Mesenteric fat pad (tissue), 1 donor: ENCODE measurements at places on chromosomes 12 and 14.

GRCh38 chr12:14283489-14284144 lies 81.9 kb upstream of the ATF7IP start:
- no peak for DNase-seq

- DNase-seq = peak; percentile 83
Observed at GRCh38 chr12:109760031-109760929, 46.7 kb downstream of the FAM222A start.

- DNase-seq = no peak
Observed at GRCh38 chr12:90280033-90280432, 571.4 kb upstream of the ATP2B1 start.

- no peak for DNase-seq
Observed at GRCh38 chr12:93336291-93336741, 41.4 kb upstream of the NUDT4 start.

DNA sequence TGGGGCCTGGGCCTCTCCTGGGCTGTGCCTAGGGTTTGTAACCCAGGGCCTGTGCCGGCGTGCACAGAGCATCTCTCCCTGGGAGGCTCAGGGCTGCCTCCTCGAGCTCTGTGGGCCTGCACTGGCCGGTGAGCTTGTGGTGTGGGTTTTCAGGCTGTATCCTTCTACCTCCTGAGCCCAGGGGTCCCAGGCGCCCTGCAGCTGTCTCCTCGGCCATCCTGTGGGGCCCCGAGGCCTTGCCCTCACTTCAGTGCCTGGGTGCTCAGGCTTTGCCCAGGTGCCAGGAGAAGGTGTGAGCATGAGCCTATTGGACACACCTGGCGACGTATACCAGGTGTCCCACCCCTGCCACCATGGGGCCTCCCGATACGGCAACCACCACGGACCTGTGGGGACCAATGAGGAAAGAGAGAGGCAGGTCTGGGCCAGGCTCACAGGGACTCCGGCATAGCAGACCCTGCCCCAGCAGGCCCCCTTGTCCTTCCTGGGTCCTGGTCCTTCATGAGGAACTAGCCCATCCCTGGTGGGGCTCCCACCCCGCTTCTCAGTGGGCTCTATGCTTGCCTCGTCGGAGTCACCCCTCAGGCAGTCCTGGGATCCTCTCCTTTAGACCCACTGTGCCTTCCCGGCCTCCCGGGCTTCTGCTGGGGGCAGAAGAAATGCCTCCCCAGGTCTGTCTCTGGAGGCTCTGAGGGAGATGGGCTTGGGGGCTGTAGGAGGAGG lies 400.2 kb downstream of the TMEM121 start:
- peak; percentile 81 for DNase-seq

DNA sequence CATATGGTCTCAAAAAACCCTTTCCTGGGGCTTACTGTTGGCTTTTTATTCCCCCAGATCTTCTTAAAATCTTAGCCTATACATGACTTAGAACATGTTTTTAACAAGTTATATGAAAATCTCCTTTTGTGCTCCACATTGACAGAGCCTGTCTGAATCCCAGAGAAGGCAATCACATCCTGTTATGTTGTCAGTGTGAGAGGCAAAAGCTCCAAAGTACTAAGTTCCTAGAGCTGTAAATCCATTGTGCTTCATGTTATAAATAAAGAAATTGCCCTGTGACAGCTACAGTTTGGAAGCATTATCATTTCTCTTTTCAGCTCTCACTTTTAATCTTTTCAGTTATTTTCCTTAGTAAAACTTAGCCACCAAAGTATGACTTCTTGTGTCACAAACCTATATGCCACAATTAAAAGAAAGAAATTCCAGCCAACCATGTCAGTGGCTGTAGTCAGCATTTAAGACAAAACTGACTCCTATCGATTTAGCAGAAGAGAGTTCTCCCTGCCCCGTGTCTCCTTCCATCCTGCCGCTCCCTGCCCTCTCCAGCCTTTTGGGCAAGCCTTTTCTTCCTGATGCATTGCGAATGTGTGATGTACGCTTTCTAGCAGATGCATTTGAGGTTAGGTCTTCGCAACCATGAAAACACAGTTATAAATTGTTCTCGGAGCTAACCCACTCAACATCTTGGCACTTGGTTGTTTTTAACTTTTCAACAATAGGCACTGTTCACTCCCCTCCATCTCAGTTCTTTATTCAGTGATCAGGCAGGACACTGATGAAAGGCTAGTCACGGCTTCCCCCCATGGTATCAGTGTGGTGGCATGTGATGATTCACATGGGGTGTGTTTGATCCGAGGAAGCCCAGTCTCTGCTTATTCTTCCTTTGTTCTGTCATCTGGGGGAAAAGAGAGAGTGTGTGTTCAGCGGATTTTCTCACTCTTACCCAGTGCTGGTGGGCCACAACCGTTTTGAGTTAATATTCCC lies 143.5 kb downstream of the SSPN start:
- no peak for DNase-seq

- no peak for DNase-seq
Observed at GRCh38 chr12:20197411-20197810, 170.9 kb upstream of the PDE3A start.

GRCh38 chr14:56803816-56804535 lies 6.3 kb downstream of the OTX2 start:
- DNase-seq = no peak

DNA sequence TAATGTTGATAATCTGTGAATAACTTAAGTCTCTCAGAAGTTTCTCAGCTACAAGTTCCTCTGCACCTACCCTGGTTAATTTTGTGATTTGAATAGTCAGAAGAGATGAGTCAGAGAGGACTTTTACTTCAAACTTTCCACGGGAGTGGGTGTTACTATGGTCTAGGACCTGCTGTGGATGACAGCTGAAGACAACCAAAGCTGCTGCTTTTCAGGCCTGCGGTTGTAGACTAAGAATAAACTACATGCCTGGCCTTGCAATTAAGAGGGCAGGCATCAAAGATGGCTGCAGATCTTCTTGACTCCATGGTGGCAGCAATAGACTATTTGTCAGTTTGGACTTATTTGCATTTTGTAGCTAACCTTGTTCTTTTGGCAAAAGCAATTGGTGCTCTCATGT lies 227.1 kb upstream of the KRR1 start:
- DNase-seq = no peak
